NCI-H2107 (cell line): ENCODE measurements at places on chromosomes 12 and 14.

- DNase-seq, result no peak
Measured at GRCh38 chr12:40382217-40382616, 157.4 kb downstream of the LRRK2 start.

DNA sequence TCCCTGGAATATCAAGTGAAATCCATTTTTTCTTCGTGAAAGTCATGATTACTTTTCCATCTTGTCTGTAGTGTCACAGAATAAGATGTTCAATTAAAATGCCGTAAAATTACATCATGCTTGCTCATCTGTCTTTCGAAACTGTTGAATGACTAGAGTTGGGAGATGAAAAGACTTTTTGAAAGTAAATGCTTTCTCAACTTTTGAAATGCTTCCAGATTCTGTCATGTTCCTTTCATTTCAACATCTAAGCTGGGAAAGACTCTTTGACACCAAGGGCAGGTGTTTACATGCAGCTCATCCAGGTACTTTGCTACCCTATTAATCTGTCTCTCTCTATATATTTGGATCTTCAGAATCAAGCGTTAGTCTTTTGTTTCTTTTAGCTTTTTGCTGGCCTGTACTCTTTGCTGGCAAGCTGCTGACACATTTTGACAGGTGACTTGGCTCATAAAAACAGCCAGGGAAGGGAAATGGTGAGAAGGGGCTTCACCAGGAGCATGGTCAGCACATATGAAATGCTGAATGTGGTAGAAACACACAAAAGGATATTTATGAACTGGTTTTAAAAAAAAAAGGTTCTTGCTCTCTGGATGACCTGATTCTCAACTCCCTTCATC, 77.0 kb upstream of the METAP2 start:
- DNase-seq, result no peak

- no peak for DNase-seq
Measured at GRCh38 chr12:131923260-131923659, 5.8 kb upstream of the PUS1 start.

GRCh38 chr12:3034067-3034750, 43.0 kb upstream of the TSPAN9 start:
- DNase-seq, result no peak

DNA sequence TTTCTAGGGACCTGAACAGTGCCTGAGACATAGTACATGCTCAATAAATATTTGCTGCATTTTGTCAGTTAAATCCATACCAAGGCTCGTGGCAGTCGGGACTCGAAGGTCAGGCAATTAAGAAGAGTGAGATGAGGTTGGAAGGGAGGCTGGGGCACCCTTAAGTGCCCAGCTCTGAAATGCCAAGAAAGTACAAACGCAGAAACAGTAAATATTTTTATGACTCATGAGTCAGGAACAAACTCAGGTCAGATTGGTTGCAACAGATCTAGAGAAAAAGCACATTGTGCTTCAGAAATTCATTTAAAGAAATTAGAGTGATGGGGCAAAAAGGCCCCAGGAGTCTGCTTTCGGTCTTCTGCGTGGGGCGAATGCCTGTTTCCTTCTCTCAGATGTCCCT, 83.0 kb upstream of the FZD10 start:
- DNase-seq, result no peak

DNA sequence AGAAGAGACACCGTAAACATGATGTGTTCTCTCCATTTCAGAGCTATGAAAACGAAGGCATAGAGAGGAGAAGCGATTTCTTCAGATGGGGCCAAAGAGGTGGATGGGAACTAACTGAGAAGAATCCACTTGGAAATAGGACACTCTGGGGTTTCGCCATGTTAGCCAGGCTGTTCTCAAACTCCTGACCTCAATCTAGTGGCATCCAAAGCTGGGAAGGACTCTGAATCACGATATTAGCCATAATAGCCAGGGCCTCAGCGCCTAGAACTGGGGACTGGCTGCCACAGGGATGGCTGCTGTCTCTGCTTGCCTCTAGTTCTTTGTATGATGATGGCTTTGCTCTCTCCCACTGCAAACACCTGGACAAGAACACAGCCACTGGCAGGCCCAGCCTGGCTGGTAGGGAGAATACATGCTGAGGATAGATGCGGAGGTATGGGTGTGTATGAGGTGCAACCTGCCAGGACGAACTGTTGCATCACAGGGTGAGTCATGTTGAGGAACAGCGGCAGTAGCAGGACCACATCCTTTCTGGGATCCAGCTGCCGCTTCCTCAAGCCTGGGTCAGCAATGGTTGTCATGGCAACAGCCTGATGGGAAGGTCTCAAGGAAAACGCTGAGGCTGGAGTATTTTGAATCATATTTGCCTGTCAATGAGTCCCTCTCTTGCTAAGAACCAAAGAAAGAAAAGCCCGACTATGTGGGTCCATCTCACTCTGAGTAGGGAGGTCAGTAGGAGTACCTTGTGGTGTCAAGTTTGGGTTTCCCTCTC, 31.1 kb downstream of the CCDC177 start:
- no peak for DNase-seq

DNA sequence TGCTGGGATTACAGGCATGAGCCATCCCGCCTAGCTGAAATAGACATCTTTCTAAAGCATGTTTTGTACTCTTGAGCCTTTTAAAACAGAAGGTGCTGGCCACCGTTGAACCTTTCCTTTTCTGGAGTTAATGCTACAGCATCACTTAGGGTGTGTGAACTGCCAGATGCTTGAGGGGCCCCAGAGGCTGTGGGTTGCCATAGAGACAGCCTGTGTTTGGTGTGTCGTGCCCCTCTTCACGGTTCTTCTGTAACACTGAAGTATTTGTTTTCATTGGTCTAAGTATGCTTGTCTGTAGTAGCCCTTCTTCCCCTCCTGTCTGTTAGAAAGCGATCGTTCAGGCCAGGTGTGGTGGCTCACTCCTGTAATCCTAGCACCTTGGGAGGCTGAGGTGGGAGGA, 30.8 kb downstream of the PLEKHG3 start:
- DNase-seq, result no peak

- DNase-seq, result no peak
Measured at GRCh38 chr14:50064993-50065392, 51.4 kb downstream of the VCPKMT start.

- DNase-seq, result no peak
Measured at GRCh38 chr12:115606040-115606439, 671.5 kb downstream of the MED13L start.

DNA sequence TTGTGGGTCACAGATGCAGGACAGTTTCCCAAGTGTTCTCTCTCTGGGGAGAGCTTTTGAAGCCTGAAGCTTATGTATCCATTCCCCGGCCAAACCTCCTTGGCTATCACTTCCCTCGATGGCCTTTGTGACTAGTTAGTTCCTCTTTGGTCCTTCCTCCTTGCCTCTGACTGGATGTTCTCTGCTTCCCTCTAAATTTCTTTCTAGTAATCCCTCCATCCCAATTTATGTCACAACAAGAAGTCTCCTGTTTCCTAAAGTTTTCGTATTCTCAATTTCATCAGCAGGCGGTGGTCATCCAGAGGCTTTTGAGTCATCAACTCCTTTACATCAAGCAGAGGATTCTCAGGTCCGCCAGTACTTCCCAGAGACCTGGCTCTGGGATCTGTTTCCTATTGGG, 27.5 kb downstream of the A2ML1 start:
- DNase-seq, result no peak

GRCh38 chr14:36870776-36871175, 209.1 kb downstream of the PAX9 start:
- no peak for DNase-seq

DNA sequence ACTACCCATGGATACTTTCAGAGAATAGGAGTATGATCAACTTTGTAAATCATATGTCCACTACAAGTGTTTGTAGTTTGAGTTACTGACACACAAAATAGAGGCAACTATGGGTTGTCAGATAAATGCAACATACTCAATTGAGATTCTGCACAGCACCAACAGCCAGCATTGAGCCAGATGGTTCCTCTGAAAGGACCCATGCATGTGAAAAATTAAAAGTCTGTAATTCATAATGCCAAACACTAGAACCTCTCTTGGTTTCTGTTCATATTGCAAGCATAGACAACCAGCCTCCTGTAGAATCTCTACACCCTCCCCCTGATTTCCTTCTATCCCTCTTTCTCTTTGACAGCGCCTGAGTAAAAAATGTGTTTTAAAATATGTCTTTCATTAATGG, 831.0 kb downstream of the C12orf50 start:
- DNase-seq, result no peak

GRCh38 chr14:104935026-104935650, 10.5 kb downstream of the PLD4 start:
- no peak for DNase-seq

- DNase-seq, result no peak
Measured at GRCh38 chr14:20848955-20849570, 42.1 kb upstream of the RNASE3 start.

DNA sequence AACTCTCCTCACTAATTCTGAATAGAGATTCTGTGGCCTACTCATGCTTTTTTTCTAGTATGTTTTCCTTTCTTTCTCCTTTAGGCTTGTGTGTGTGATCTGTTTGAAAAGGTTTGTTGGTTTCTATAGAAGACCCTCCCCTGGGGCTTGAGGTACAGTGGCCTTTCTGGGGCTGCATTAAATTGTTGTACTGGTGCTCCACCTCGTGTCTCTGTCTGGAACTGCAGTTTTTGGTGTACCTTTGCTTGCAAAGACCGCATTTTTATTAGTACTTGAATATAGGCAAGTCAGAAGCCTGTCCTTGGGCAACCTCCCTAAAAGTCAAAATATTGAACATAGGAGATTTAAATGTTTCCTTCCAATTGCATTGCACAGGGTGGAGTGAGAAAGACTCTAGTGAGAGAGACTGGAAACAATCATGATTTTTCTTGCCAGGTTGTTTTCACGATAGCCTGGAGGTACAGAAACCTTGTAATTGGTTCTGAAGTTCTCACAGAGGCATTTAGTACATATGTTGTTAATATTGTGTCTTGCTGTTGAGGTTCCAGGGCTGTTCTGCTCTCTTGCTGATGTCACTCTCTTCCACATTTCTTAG, 39.0 kb downstream of the SLCO1B1 start:
- peak; percentile 1 for DNase-seq

GRCh38 chr14:34782031-34782430, 67.6 kb upstream of the CFL2 start:
- DNase-seq, result no peak

- no peak for DNase-seq
Measured at GRCh38 chr12:27237790-27238771, 6.0 kb upstream of the STK38L start.

- no peak for DNase-seq
Measured at GRCh38 chr12:78199926-78200325, 369.2 kb downstream of the NAV3 start.

DNA sequence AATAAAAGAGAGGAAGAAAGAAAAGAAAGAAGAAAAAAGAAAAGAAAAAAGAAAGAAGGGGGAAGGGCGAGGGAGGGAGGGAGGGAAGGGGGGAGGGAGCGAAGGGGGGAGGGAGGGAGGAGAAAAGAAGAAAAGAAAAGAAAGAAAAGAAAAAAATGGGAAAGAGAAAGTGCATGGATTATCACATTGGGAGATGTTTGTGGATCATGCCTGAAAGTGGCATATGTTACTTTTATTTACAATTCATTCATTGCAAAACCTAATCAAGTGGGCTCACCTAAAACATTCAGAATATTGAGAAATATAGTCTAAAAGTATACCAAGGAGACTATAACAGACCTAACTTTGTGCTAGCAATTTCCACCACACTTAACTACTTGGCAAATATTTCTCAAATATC, 246.9 kb upstream of the SYT1 start:
- DNase-seq, result no peak

DNA sequence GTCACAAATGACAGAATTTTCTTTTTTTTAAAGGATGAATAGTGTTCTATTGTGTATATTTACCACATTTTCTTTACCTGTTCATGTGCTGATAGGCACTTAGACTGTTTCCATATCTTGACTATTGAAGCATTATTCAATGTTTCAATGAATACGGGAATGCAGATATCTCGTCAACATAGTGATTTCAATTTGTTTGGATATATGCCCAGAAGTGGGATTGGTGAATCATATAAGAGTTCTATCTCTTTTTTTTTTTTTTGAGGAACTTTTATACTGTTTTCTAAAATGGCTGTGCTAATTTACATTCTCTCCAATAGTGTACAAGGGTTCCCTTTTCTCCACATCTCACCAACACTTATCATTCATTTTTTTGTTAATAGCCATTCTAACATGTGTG, 97.9 kb upstream of the FAR2 start:
- DNase-seq, result no peak

- no peak for DNase-seq
Measured at GRCh38 chr14:58737511-58737910, 99.7 kb downstream of the DACT1 start.

GRCh38 chr12:54569995-54570528, 18.4 kb downstream of the PPP1R1A start:
- DNase-seq, result no peak

DNA sequence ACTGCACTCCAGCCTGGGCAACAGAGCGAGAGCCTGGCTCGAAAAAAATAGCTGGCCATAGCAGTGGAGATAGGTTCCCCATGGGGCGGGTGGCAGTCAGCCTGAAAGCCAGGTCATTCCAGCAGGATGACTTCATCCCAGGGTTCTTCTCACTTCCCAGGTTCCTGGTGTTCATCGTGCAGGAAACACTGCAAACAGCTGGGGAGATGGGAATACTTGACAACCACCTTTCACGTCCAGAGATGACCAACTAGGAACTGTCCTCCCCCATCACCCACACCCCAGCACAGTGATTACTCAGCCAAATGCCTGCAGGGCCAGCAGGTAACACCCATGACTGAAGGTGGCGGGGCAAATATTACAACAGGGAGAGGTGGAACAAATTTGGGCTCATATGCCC, 1.7 kb downstream of the VSIG10 start:
- DNase-seq, result no peak

DNA sequence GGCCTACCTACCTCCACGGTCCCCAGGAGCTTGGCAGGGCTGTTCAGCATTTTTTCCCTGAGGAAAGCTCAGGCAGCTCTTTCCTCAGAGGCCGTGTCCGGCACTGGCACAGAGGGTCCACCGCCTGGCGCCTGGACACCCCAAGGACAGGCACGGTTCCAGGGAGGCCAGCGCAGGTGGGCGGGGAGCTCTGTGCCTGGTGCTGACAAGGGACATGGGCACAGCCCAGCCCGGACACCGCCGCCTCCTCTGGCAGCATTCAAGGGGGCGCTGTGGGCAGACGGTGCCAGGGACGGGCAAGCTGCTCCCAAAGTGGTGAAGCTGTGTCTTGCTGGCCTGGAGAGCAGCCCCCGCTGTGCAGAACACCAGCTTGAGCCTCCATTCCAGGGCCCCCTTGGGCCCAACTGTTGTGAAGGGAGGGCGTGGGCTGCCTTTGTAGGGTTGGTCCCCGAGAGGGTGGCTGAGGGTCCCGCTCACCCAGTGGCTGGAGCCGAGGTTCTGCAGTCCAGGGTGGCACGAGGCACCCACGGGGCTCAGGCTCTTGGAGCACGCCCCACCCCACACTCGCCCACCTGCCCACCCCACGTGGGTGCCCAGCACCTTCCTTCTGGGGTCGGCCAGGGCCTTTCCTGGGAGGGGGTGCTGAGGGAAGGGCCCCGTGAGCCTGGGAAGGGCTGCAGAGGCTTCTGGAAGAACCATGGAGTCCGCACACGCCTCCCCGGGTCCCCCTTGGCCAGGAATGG, 29.3 kb upstream of the TEX22 start:
- DNase-seq, result no peak

DNA sequence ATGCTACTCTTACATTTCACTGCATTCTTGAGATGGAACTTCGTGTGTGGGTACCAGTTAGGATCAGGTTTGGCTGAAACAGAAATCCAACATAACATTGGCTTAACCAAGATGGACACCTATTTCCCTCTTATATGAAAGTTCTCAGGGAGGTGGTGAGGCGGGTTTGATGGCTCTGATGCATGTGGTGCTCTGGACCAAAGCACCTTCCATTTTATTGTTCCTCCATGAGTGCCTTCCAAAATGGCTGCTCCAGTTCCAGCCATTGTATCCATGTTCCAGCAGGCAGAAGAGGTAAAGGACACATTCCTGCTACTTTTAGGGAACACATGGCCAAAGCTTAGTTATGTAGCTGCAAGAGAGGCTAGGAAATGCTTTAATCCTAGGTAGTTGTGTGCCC, 29.6 kb downstream of the BRI3BP start:
- DNase-seq, result no peak
